T-cell (primary cell): ENCODE measurements at places on chromosomes 5 and 9. TPM values are rescaled to one million over a fixed set of nuclear protein-coding genes. Genes with fewer than 3 reads are reported as not detected.
A peak's percentile ranks its signal among the peaks of the same experiment; 100 is the strongest.

Gene CDKN2B
- 0.33 TPM for total RNA-seq

- peak; percentile 3 for DNase-seq
These were observed 28.3 kb upstream of the NIPAL4 start for GRCh38 chr5:157431544-157432200.

DNA sequence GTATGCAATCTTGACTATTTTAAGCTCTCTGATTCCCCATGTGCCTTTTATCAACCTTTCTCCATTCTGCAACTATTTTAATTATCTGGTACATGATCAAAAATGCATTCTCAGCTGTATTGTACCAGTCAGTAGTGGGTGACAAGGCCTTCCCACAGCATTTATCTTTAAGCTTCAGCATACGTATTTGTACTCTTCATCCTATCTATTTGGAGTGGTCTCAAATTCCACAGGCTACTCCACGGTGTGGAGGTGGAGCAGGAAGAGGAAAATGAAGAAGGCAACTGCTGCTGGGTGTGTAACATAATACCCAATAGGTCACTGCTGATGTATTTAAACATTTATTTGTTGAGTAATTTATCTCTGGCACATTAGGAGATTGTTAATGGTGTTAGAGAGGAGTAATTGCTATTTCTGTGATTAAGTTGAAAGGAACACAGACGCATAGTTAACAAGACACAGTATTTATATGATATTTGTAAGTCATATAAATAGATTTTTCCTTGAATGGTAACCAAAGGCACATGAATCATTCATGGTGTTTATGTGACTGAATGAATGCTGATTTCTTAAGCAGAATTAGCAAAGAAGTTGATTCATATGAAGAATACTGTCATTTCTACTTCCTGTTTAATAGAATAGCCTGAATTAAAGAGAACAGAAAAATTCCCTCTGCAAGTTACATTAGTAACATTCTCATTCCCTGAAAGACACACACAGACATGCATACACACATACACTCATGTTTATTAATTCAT lies 153.8 kb upstream of the NR3C1 start:
- no peak for DNase-seq

DNA sequence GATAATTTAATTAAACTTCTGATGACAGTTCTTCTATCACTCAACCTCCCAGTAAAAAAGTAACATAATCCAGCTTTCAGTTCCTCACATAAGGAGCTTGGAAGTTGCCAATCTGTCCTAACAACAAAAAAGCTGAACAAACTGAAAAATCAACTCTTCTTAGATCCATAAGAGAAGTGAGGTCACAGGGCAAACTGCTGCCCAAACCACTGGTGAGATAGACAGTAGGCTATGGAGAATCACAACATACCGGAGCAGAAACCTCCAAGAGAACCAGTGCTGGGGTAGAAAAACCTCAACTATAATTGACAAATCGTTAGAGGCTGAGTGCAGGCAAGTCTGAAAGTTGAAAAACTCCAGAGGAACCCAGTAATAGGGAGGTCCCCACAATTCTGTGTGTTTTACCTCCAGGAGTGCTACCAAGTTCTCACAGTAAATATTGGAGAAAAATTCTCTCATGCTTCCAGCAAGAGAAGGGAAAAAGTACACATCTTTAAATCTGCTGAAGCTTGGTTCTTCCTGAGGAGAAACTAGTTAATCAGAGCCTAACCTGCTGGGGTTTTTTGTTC lies 300.0 kb downstream of the PDE4D start:
- no peak for DNase-seq

- DNase-seq = no peak
These were observed at the start of gene ABO for GRCh38 chr9:133275105-133276000. Gene ABO (minus strand): TSS chr9:133275201.

- no peak for DNase-seq
These were observed 1112.3 kb upstream of the SEMA6A start for GRCh38 chr5:117686926-117687325.

GRCh38 chr9:98597236-98597771 lies 111.4 kb downstream of the GABBR2 start:
- no peak for DNase-seq

DNA sequence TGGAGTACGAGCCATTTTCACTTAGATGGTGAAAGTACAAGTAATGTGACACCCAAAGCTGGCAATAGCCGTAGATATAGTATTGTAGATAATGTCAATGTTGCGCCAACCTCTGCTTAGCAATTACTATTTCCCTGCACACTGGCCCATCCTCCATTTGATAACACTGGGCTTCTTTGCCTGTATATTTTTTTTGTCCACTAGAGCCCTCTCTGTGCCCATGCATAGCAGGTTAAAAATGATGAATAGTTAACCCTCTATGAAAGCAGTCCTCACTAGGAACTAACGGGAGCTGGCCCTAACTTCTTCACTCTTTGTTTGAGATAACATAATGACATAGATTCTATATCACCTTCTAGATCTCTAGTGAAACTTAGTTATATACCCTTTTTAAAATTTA lies 416.8 kb downstream of the TUSC1 start:
- DNase-seq = no peak

Gene RBM18
- total RNA-seq = 19.9 TPM

DNA sequence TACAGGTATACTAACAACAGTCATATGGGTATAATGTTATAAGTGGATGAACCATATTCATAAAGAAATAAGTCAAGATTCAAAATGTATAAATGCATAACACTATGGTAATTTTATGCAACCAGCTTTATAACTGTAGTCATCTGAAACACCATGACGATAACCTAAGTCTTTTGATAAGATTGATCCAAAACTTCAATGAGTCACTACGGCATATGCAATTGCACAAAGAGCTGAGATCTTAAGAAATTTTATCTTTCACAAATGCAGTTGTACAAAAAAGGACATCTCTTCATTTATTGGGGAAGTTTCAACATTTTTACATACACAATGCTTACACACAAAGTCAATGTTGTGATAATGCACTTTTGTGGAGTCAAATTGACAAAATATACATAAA lies 20.3 kb downstream of the FAM81B start:
- DNase-seq = no peak

GRCh38 chr9:91086657-91087461 lies 274.9 kb downstream of the AUH start:
- no peak for DNase-seq

Gene COQ4
- total RNA-seq = 60.0 TPM

DNA sequence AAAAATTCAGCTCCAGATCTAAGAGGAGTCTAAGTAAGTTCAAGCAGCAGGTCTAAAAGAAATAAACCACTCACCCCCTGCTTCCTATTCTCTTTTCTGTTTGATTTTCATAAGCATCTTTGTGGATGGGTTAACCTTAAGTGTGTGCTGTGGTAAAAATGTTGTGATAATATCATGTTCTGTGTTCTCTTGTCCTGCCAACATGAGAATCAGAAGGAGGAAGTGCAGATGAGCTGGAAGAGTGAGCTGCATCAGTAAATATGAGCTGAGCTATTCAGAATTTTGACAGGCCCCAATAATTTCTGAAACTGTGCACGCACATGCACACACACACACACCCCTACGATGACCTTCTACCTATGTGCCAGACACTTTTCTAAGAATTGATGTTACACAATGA lies 186.5 kb upstream of the ANKRD55 start:
- no peak for DNase-seq

DNA sequence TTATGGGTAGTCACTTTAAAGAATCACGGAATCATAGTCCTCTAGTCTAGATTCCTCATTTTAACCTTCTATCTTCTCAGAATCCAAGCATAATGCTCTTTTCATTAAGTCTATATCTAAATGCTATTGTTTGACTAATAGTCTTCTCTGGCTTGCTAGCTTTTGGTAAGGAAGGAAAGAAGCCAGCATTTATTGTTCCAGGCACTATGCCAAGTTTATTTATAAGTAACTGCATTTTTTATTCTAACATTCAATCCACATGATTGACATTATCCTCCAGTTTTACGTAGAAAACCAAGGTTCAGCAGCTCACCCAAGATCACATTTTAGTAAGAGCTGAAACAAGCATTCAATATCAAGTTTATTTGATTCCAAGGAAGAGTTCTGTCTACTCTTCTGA lies 254.2 kb downstream of the SAXO1 start:
- DNase-seq = no peak

- DNase-seq = no peak
These were observed 121.1 kb downstream of the FBXL7 start for GRCh38 chr5:15621094-15621493.

GRCh38 chr9:14301583-14302021 lies 12.3 kb downstream of the NFIB start:
- DNase-seq = no peak

Gene MYMK
- total RNA-seq = not detected

Gene ARL15
- total RNA-seq = 21.6 TPM

Gene RASEF
- total RNA-seq = not detected

- no peak for DNase-seq
These were observed 159.5 kb downstream of the GNA14 start for GRCh38 chr9:77488439-77489126.

GRCh38 chr9:129415942-129416651 lies 204.8 kb downstream of the C9orf50 start:
- DNase-seq = no peak

GRCh38 chr9:31519011-31519410 lies 865.4 kb upstream of the ACO1 start:
- no peak for DNase-seq

DNA sequence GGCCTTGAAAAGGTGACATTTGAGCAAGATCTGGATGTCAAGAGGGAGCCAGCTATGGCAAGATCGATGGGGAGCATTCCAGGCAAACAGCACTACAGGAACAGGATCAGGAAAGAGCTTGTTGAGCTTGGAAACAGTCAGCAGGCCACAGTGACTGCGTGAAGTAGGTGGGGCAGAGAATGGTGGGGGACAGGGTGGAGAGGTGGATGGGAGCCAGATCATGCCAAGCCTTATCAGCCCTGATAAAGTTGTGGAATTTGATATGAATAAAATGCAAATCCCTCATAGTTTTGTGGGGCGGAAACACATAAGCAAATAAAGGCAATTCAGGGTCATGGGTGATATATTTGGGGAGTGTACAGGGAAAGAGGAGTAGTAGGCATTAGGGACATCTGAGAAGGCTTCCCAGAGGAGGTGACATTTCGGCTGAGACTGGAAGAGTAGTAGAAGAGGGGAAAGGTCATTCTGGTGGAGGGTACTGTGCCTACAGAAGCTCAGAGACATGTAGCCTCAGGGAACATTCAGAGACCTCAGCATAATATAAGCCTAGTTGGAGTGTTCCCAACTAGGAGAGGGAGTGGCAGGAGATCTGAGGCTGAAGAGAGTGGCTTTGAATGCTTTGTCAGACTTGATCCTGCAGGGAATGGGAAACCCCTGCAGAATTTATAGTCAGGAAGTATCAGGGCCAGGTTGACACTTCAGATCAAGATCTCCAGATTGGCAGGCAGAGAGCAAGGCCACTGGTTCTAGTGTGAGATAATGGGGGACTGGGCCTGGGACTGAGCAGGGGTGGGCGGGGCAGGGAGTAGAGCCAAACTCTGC lies 9.7 kb upstream of the CYSTM1 start:
- DNase-seq = no peak

Gene GGTA1
- total RNA-seq = not detected

DNA sequence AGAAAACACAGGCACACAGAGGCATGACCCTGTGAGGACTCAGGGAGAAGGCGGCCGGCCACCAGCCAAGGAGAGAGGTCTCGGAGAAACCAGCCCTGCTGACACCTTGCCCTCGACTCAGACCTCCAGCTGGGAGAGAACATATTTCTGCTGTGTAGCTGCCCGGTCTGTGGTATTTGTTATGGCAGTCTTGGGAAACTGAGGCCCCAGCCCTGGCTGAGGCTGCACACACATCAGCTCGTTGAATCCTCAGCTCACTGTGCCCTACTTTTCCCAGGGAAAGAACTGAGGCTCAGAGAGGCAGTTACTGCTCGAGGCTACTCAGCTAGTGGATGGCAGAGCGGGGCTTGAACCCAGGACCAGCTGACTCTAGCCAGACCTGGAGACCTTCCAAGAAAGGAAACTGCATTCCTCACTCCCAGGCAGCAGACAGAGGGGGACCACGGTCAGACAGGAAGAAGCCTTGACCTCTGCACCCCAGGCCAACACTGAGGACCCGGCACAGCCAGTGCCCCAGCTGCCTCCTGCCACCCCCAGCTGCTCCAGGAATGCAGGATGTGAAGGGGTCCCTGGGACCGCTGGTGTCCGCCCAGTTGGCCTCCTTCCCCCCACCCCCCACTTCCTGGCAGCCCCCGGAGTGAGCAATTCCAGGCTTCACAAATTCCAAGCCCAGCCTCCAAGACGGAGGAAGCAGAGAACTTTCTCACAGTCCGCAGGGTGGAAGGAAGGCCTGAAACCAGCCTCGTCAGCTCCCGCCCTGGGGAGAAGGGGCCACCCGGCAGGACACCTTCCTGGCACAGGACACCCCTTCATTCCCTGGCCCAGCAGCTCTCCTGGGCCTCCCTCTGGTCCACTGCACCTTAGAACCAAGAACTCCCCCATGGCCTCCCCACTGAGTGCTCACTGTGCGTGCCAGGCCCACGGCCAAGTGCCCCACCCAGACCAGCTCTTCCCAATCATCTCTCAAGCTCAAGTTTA lies 69.9 kb downstream of the LRSAM1 start:
- no peak for DNase-seq

GRCh38 chr5:136901-137300 lies 44.9 kb downstream of the PLEKHG4B start:
- DNase-seq = no peak

- DNase-seq = no peak
These were observed 35.7 kb downstream of the TTC33 start for GRCh38 chr5:40720069-40720468.

DNA sequence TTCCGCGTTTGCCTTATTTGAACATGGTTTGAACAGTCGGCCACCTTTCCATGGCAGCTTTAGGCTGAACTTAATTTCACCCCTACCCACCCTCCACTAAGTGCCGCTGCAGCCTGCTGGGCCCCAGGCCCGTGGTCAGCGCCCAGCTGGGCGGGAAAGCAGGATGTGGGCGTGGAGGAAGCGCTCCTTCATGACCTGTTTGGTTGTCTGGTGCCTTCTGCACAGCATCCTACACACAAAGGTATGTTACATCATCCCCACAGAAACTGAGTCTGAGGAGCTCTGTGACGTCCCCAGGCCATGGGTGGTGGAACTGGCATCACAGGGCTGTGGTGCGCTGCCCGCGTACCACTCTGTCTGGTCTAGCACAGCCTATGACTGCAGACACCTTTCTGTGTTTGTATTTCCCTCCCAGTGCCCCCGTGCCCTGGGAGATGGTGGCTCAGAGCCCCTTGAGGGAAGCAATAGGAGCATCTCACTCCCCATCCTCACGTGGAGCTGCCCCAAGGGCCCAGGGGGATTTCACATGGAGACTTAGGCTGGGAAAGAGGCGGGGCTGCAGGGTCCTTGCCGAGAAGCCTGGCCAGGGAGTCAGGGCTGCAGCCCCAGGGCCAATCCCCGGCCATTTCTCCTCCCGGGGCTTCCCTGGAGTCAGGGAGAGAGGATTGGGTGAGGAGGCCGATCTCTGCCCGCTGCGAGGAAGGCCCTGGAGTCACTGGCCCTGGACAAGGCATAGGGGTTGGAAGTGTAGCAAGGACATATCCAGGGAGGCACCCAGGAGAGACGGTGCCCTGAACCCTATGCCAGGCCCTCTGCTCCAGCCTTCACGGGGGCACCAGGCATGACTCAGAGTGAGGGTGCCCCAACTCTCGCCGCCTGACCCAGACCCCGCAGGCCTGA lies 37.5 kb upstream of the SUSD3 start:
- DNase-seq = no peak

- DNase-seq = no peak
These were observed 529.6 kb downstream of the PSAT1 start for GRCh38 chr9:78826527-78826926.

GRCh38 chr9:35706951-35707350 lies 17.2 kb upstream of the TPM2 start:
- no peak for DNase-seq

GRCh38 chr9:87872079-87872624 lies 10.5 kb upstream of the SPATA31E1 start:
- no peak for DNase-seq

GRCh38 chr9:70411930-70412831 lies 2.3 kb downstream of the KLF9 start:
- DNase-seq = peak; percentile 68

Gene ADAMTS16
- 0.09 TPM for total RNA-seq
